Gastrocnemius medialis (tissue), 4 donors: ENCODE measurements at places on chromosomes 2 and 18.

- DNase-seq, result no peak
These were observed 92.4 kb upstream of the TTN start for GRCh38 chr2:178899656-178900055.

DNA sequence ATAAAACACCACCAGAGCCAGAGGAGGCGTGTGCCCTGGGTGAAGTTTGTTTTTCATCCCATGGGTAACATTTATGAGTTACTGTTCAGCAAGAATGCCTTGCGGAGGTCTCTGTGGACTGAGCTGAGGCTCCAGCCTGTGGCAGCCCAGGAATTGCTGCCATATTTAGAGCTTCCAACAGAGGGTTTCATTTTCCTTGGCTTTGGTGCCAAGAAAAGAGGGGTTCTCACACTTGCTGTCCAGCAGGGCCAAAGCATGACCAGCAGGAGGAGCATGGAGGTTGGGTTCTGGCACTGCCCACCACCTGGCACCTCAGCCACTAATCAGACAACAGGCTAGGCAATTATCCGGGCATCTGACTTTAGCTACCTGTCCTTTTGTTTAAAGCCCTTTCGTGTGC, 36.7 kb downstream of the EPAS1 start:
- DNase-seq, result no peak

DNA sequence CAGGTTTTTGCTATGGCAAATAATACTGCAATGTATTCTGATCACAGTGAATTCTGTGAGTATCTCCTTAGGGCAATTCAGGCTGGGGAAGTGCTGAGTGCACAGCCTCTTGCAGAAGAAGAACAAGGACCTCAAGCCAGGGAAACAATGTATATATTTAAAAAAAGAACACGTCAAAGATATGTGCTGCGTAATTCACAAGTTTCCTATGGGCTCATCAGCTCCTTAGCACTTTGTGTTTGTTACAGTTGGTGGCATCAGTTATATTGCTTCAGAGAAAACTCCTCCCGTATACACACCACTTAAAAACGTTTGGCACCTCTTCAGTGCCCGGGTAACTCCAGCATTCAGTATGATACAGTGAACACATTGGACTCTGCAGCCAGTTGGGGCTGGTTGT, 16.5 kb upstream of the MARCO start:
- no peak for DNase-seq

- no peak for DNase-seq
These were observed 191.0 kb downstream of the ARL4C start for GRCh38 chr2:234305846-234306245.

- no peak for DNase-seq
These were observed 114.0 kb upstream of the STON1 start for GRCh38 chr2:48415836-48416515.

GRCh38 chr18:27950648-27951228, 226.2 kb downstream of the CDH2 start:
- no peak for DNase-seq

DNA sequence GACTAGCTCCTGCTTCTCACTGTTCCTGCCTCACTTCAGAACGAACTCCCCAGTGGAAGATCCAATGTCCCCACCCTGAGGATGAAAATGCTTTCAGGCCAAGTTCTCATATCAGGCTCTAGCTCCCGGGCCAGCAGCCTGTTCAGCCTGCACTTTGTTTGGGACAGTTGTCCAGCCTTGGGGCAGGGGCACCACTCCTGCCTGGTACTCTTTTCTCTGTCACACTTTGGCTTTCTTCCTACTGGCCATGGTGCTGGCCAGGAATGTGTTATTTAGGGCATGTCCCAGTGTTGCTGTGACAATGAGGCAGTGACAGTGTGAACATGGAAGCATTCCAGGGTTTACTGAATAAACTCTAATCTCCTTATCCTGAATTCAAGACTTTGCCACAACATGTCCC, 154.1 kb downstream of the GALNT14 start:
- DNase-seq, result no peak

- DNase-seq, result no peak
These were observed 212.1 kb upstream of the NRXN1 start for GRCh38 chr2:51243892-51244535.

GRCh38 chr2:143514413-143514812, 385.2 kb downstream of the ARHGAP15 start:
- DNase-seq, result no peak

- no peak for DNase-seq
These were observed 177.2 kb downstream of the NEDD4L start for GRCh38 chr18:58221060-58221725.
